Activated T-helper 17 cell treated with anti-CD3 and anti-CD28 coated beads, Interleukin-2, amount 50 U/mL, for 72 hours (primary cell): ENCODE measurements at places on chromosomes 6 and 20. TPM values are rescaled to one million over a fixed set of nuclear protein-coding genes. Genes with fewer than 3 reads are reported as not detected.

DNA sequence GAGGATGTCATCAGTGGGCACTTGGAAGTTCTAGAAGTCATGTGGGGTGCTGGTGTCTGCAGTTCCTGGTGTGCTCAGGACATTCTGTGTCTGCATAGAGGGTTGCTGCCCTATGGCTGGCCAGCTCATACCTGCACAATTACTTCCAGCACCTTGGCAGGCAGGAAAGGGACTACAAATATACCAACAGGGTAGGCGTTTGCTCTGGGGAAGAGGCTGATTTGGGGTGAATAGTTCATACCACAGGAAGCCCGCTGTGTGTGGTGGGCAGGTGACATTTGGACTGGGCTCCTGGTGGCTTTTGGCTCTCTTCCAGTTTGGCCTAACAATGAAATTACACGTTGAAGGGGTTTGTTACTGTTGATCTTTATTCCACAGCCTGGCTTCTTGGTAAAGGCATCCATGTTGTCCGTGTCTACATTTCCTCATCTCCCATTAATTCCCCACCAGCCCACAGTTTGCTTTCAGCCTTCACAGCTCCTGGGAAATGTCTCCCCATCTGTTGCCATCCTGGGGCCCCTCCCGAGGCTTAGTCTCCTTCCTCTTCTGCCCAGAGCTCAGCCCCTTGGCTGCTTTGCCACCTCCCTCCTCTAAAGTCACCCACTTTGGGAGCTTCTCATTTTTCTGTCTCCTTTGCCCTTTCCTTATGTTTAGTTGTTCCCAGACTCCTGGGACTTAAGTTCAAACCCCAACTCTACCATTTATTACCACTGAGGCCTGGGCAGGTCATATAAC is 88.1 kb downstream of the RSPH3 start:
- peak; percentile 76 for ATAC-seq

The TMEM217 gene
- 2.5 TPM for total RNA-seq

DNA sequence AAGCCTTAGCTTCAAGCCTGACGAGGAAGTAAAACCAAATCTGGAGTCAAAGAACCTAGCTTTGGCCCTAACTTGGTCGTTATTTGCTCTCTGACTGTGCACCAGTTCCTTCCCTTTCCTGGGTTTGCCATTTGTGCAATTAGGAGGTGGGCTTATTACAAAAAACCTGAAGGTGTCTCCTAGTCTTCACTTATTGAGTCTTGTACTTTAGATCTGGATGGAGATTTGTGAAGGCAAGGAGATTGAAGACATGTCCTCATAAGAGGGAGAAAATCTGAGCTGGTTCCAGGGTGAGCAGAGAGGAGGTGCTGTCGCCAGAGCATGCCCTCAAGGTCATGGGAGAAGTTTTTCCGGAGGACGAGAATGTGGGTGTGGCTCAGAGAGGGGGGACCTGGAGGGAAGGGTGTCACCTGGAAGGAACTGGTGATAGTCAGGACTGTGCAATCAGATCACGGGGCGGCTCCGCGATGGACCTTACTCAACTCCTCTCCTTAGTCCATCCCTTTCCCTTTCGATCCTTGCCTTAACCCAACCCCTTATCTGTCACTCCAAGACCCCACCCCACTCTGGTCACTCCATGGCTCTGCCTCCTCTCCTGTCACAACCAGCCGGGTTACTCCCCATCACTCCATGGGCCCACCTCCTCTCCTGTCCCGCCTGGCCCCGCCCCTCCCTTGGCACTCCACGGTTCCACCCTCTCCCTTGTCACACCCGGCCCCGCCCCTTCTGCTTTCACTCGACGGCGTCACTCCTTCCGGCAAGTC is 588 bp upstream of the ACSS2 start:
- peak; percentile 89 for ATAC-seq

- peak; percentile 9 for ATAC-seq
These were observed 3.1 kb upstream of the CLDN20 start for GRCh38 chr6:155260686-155261085.

GRCh38 chr20:20455926-20456325 is 88.0 kb downstream of the INSM1 start:
- ATAC-seq: peak; percentile 59

- no peak for ATAC-seq
These were observed 255.5 kb downstream of the ARHGAP18 start for GRCh38 chr6:129454488-129454887.

GRCh38 chr20:4885877-4886276 is 115.4 kb downstream of the SLC23A2 start:
- ATAC-seq: no peak

- ATAC-seq: peak; percentile 59
These were observed 106.1 kb upstream of the ASF1A start for GRCh38 chr6:118787724-118788423.

GRCh38 chr6:90197854-90198496 is 98.7 kb downstream of the BACH2 start:
- ATAC-seq: no peak

DNA sequence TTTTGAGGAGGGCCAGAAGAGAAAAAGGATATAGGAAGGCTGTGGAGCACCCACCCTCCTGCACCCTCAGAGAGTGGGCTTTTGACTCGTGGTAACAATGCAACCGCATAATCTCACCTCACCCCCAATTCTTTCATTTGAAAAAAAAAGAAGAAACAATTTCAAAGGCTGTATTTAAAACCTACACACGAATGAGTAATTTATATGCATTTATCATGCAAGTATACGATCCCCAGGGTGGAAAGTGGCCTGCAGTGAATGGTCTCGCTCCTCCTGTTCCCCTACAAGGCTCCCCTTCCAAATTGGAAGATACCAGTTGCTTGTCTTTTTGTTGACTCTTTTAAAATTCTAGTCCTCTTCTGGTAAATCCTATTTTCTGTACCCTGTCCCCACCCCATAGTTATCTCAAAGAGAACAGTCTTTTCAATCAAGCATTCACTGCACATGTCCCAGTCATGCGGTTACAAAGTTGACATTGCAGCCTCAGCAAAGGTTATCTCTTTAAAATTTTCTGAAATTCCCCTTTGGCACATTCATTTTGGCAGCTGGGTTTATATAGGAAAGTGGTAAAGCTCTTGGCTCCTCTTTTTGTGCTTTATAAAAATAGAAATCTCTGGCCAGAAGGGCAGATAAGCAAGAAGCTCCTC is 110.6 kb downstream of the ARID1B start:
- no peak for ATAC-seq

GRCh38 chr6:33459226-33459625 is 4.8 kb downstream of the ZBTB9 start:
- no peak for ATAC-seq

DNA sequence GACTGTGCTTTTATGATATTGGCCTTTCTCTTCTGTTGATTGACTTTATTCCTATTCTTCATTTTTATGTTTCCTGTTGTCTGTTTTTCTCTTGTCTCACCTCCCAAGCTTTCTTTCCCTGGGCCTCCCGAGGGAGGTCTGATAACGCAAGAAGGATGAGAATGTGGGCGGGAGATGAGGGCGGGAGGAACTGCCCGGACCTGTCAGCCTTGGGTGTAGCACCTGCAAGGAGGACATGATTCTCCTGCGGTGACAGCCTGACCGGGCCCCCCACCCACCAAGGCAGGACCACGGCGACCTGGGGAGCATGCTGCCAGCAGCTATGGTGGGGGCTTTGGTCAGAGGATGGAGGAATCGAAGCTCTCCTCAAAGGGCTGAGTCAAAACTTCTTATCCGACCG is 86.9 kb downstream of the PLEKHG1 start:
- ATAC-seq: no peak

- no peak for ATAC-seq
These were observed 124.9 kb downstream of the ADAT2 start for GRCh38 chr6:143325379-143326140.

DNA sequence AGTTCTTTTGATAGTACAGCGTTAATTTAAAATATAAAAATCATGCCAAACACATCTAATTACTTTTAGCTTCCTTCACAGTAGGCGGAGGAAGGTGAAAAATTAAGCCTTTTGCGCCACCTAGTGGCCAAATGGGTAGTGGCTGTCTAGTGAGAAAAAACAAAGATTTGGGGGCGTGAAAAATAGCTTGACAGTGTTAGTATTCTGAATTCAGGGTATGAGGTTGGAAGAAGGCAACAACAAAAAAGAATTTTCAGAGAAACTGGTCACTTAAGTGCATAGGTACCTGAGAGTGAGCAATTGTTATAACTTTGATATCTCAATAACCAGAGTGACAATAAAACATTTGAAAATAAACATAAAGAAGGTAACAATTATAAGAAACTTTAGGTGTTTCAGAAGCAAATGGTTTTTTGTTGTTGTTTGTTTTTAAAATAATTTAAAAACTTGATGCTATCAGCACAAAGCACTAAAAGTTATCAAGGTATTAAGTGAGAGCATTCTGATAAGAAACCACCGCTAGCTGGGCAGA is 14.3 kb downstream of the PSMB9 start:
- peak; percentile 85 for ATAC-seq

- no peak for ATAC-seq
These were observed 7.8 kb downstream of the OR2A4 start for GRCh38 chr6:131693384-131693783.

The DNAH8 gene
- 0.03 TPM for total RNA-seq

- no peak for ATAC-seq
These were observed 141.7 kb downstream of the CD164 start for GRCh38 chr6:109240370-109241084.

DNA sequence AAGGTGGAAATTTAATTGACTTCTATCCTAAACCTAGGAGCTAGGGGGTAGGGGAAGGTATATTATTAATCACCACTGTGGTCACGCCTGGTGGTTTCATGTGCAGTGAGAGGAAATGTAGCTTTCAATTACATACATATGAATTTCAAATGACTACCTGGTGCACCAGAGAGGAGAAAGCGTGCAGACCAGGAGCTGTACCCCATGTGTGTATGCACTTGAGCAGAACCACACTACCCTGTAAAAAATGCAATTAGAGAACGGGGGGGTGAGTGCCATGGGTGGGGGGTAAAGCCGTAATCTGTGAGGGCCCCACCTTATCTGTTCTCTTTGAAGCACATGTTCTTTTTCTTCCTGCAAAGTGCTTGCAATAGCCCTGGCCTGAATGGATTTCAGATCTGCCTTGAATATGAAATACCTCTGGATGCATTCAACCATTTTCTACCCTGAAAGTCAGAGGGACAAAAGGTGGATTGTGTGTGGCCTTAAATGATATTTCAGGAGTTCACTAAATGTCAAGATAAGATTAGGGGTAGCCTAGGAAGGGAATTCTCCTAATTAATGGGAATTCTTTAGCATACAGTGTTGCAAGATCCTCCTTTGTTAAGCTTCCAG is 30.9 kb upstream of the EDN3 start:
- ATAC-seq: peak; percentile 73

GRCh38 chr20:37267667-37268313 is 6.2 kb upstream of the GHRH start:
- no peak for ATAC-seq

GRCh38 chr6:157531169-157531985 is 150.4 kb downstream of the ZDHHC14 start:
- ATAC-seq: no peak

The AK9 gene
- 7.9 TPM for total RNA-seq

GRCh38 chr20:1625083-1625690 is 5.4 kb upstream of the SIRPB1 start:
- peak; percentile 67 for ATAC-seq

The SIGLEC1 gene
- not detected for total RNA-seq

GRCh38 chr20:61556111-61556510 is 304.1 kb downstream of the CDH4 start:
- ATAC-seq: no peak

The CD93 gene
- 5.4 TPM for total RNA-seq

- peak; percentile 42 for ATAC-seq
These were observed 311.3 kb downstream of the CDKAL1 start for GRCh38 chr6:20845592-20845991.

DNA sequence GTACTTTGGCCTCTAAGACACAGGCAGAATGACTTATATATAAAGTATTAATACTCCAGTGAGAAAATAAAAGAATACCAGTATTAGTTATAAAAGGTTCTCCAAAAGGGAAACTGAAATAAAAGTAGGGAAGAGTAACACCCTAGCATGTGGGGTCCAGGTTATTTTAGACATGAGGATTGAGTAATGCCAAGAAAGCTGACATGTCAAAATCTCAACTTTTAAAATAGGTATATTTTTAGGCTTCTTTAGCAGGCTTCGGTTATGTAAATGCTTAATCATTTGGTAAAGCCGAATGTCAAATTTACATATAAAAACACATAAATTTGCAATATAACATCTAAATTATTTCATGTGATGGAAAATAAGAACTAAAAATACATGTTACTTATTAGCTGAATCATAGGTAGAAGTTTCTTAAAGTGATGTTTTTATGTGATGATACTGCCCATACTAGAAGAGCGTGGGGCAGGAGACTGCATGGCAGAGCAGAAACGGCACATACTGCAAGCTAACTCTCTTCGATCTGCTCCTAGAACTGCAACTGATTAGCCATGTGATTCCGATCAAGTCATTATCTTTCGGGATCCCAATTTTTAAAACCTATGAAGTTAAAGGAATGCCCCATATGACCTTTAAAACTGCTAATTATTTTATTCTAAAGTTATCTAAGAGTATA is 129.4 kb upstream of the DST start:
- ATAC-seq: no peak

The TSHZ2 gene
- total RNA-seq: 29.8 TPM

The PPP1R16B gene
- total RNA-seq: 77.2 TPM

The ETV7 gene
- 2.6 TPM for total RNA-seq

The DAAM2 gene
- total RNA-seq: not detected

- ATAC-seq: no peak
These were observed 579.1 kb downstream of the BMP2 start for GRCh38 chr20:7346562-7346961.
